Vein endothelial cell (primary cell): ENCODE measurements at places on chromosomes 3 and 15. TPM values are rescaled to one million over a fixed set of nuclear protein-coding genes. Genes with fewer than 3 reads are reported as not detected.

Gene CHST13
- total RNA-seq, result not detected in 2 replicates

Gene HTR3E
- not detected in 2 replicates for total RNA-seq

Gene CIB2
- 1.2 and 2.9 TPM in 2 replicates for total RNA-seq

Gene FAM174B
- 28.6 and 39.5 TPM in 2 replicates for total RNA-seq

Gene MLF1
- 7.5 and 7.9 TPM in 2 replicates for total RNA-seq

Gene IRAK2
- 29.4 and 48.1 TPM in 2 replicates for total RNA-seq

Gene CLEC3B
- total RNA-seq, result 1.4 and 2.6 TPM in 2 replicates

Gene PSMA4
- 260 and 339 TPM in 2 replicates for total RNA-seq

Gene TMC3
- total RNA-seq, result not detected in 2 replicates

Gene KNG1
- total RNA-seq, result not detected in 2 replicates

Gene GHSR
- not detected in 2 replicates for total RNA-seq

Gene CATSPER2
- 0.48 and 1.6 TPM in 2 replicates for total RNA-seq

Gene MOBP
- 0.19 and 0.65 TPM in 2 replicates for total RNA-seq

Gene DUOX1
- not detected in 2 replicates for total RNA-seq

Gene CAND2
- total RNA-seq, result 0.67 and 5.2 TPM in 2 replicates

Gene AGBL1
- total RNA-seq, result under 0.01 TPM in 1 of 2 replicates, not detected in the other

Gene BTLA
- total RNA-seq, result under 0.01 TPM in 1 of 2 replicates, not detected in the other

Gene STRIT1
- total RNA-seq, result not detected in 2 replicates

Gene CRABP1
- not detected in 2 replicates for total RNA-seq

Gene ADAMTS7
- total RNA-seq, result 40.9 and 43.8 TPM in 2 replicates

Gene GP9
- not detected in 2 replicates for total RNA-seq

Gene PGBD4
- 1.2 and 1.3 TPM in 2 replicates for total RNA-seq

Gene HDDC3
- 11.8 and 12.0 TPM in 2 replicates for total RNA-seq

Gene NR2F2
- total RNA-seq, result 36.9 and 39.8 TPM in 2 replicates

Gene TMEM108
- total RNA-seq, result 0.10 and 0.33 TPM in 2 replicates

Gene SMAD6
- total RNA-seq, result 15.3 and 24.2 TPM in 2 replicates

Gene NUP210
- total RNA-seq, result 0.29 and 1.3 TPM in 2 replicates

Gene PARP15
- 0.98 and 1.3 TPM in 2 replicates for total RNA-seq

Gene SCG5
- total RNA-seq, result 0.57 and 2.0 TPM in 2 replicates
